CD4-positive, alpha-beta T cell treated with Interleukin-4 for 4 hours (primary cell): ENCODE measurements at places on chromosomes 5 and 9.

- no peak for DNase-seq
Observed at GRCh38 chr5:137179203-137179602, 319.9 kb downstream of the SPOCK1 start.

GRCh38 chr9:133946840-133947486 is 45.2 kb downstream of the VAV2 start:
- no peak for DNase-seq

GRCh38 chr5:14357441-14357840 is 214.3 kb downstream of the TRIO start:
- DNase-seq = no peak

- no peak for DNase-seq
Observed at GRCh38 chr5:14579731-14580397, 1.7 kb upstream of the OTULINL start.

DNA sequence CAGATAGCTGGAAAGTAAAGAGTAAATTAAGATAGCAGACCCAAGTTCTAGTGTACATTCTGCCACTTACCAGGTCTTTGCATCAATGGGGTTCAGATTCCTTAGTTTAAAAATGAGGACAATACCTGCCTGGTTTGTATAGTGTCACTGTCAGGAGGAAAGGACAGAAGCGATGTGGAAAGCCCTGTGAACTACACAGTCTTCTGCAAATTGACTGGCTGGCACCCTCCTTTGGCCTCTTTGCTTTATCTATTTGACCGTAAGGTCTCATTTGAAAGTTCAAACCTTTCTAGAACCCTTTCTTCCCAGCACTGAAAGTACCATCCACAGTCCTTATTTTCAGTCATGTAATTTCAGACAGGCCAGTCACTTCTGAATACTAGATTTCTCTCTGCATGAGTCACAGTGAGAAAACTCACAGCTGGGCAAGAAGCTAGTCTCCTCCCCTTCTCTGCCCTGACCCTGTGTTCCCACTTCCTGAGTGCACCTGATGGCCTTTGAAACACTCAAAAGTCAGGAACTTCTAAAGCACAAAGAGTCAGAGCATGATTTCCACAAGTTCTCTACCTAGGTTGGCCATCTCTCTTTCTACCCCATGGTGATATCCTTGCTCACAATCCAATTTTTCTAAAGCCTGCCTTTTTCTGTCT is 91.3 kb upstream of the RASEF start:
- no peak for DNase-seq

DNA sequence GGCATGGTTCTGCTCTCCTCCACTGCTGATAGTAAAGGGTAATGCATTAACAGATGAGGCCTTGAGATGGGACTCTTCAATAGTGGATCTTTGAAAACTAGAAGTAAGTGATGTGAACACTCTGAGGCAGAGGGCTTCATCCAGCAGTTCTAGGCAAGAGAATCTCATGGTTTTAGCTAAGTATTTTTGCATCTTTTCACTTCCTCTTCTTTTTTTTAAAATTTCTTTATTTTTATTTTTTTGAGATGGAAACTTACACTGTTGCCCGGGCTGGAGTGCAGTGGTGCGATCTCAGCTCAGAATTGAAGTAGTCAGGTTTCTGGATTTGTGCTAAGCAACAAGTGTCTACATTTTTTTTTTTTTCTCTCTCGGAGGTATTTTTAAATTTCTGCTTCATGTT is 101.9 kb downstream of the MTRR start:
- no peak for DNase-seq

- no peak for DNase-seq
Observed at GRCh38 chr9:70408393-70409040, 5.9 kb downstream of the KLF9 start.

- no peak for DNase-seq
Observed at GRCh38 chr5:74257645-74258313, 382.7 kb downstream of the ENC1 start.

DNA sequence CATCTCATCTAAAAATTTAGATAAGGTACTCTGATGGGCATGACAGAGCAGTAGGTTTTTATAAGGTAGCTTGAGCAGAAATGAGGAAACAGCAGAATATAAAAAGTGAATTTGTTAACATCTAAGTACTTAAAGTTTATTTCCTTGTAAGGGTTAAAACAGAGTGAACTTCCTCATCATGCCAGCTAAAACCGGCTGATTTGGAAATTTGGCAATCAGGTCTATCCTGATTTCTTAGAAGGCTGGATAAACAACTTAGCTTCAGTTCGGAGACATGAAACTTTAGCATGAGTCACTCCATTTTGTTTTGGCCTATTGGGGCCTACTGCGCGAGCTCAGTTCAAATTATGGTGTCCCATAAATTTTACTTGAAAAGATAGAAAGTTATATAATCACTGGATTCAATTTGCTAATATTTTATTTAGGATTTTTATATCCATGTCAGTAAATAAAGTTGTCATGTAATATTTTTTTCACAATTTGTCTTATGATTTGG is 241.6 kb upstream of the RORB start:
- no peak for DNase-seq

- no peak for DNase-seq
Observed at GRCh38 chr9:91809581-91810285, 140.3 kb downstream of the ROR2 start.

- DNase-seq = no peak
Observed at GRCh38 chr5:16792598-16793275, 143.4 kb downstream of the MYO10 start.

DNA sequence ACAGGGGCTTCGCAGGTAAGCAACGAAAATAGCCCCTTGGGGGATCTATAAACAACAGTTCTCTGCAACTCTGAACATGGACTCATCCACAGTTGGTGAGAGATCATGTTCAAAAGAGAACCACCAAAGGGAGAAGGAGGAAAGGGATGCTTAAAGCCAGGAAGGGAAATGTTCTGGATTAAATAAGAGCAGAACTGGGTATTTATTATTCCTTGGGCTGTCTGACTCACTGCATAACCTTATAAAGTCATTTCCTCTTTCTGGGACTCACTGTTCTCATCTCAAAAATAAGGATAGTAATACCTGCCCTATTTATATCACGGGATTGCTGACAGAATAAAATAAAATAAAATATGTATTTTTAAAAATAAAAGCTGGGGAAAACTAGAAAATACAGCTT is 11.2 kb upstream of the MARCHF3 start:
- no peak for DNase-seq

- DNase-seq = no peak
Observed at GRCh38 chr9:2281031-2281802, 266.1 kb downstream of the SMARCA2 start.

- no peak for DNase-seq
Observed at GRCh38 chr5:92795633-92796032, 785.4 kb downstream of the NR2F1-AS1 start.

GRCh38 chr9:129399634-129399990 is 221.3 kb downstream of the C9orf50 start:
- no peak for DNase-seq

DNA sequence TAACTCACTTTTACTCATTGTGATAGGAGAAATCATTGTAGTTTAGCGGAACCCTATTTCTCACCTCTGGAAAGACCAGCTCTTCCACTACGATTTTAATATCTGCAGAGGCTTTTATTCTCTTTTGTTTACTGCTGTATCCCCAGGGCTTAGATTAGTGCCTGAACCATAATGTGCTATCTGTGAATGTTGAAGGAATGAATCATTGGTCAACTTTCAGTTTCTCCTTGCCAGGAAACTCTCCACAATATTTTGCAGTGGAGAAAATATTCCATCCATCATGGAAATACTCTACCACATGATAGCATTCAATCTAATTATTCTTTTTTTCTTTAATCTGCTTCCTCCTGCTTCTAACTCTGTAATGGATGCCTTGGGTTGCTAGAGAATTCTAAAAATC is 263.5 kb upstream of the PTPRD start:
- DNase-seq = no peak

GRCh38 chr9:98219364-98219716 is 26.9 kb upstream of the CORO2A start:
- no peak for DNase-seq

DNA sequence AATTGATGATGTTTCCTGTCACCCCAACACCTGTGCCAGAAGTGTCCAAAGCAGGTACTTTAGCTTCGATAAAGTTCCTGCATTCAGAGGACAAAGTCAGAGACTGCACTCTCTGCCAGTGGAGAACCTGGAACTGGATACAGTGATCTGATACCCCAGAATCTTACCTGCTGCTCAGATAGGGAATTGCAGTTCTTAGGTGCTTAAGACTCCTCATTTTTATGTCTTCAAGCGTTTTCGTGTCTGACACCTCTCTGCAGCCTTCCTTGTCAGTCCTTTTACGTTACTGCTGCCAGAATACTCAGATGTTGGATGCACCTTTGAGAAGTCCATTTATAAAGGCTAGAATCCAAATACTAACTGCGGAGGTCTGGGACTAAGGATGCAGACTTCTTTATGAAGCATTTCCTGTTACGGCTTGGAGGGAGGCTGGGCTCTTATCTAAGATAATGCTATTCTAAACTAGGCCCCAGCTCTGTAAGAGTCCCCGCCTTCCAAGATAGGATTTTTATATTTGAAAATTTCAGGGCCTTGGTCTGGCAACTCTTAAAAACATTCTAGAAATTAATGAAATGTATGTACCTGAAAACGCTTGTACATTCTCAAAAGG is 1.9 kb downstream of the ISOC1 start:
- no peak for DNase-seq

- DNase-seq = no peak
Observed at GRCh38 chr5:88664645-88665044, 218.3 kb downstream of the MEF2C start.

DNA sequence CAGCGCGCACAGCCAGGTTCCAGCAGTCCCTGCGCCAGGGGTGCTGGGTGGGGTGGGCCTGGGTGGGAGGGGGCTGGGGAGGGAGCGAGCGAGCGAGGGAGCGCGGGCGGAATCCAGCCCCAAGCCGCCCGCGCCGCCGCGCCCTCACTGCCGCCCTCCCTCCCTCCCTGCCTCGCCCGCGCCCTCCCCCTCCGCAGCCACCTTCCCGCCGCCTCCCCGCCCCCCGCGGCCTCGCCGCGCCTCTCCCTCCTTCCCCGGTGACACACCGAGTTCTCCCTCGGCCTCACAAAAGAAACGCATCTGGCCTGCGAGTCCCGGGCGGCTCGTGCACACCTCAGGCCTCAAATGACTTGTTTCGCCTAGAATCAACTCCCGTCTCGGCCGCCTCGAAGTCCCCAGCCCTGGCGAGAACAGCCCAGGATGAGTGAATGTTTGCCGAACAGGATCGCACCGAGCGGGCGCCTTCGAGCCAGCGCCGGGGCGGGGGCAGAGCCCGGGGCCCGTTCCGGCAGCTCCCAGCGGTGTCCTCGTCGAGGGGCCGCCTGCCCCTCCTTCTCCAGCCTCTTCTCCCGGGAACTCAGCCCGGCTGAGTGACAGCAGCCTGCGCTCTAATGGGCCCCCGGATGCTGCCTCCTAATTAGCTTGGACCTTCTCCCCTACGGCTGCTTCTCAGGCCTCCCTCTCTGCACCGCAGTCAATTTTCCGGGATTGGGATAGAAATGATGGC is 371 bp upstream of the PITX1 start:
- no peak for DNase-seq

DNA sequence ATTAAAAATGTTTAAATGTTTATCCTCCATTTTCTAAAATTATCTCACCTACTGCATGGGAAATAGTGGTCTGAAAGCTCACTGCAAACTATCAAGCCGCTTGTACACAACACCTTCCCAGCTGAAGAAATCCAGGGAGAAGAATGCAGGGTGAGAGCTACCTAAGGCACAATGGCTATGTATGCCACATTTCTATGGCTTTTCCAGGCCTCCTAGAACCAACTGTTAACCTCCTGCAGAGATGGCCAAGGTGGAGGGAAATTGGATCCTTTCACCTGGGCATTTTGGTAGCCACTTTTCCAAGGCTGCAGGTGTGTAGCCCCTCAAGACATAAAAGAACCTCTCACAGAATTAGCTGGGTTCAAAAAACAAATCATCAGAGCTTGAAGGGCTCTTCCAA is 286.4 kb downstream of the EBF1 start:
- DNase-seq = no peak

DNA sequence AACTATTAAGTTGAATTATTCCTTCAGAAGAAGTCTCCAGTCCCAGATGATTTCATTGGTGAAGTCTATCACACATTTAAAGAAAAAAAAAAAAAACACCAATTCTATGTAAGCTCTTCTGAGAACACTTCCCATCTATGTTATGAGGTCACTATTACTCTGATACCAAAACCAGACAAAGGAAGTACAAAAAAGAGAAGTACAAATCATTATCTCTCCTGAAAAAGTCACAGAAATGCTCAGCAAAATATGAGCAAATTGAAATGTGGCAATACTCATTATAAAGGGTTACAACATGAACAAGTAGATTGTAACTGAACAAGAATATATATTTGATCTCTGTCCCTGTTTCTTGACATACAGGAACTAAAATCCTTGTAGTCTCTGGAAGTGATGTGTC is 280.4 kb downstream of the TLE1 start:
- DNase-seq = no peak

GRCh38 chr5:135567661-135568060 is 11.1 kb downstream of the CXCL14 start:
- DNase-seq = no peak

DNA sequence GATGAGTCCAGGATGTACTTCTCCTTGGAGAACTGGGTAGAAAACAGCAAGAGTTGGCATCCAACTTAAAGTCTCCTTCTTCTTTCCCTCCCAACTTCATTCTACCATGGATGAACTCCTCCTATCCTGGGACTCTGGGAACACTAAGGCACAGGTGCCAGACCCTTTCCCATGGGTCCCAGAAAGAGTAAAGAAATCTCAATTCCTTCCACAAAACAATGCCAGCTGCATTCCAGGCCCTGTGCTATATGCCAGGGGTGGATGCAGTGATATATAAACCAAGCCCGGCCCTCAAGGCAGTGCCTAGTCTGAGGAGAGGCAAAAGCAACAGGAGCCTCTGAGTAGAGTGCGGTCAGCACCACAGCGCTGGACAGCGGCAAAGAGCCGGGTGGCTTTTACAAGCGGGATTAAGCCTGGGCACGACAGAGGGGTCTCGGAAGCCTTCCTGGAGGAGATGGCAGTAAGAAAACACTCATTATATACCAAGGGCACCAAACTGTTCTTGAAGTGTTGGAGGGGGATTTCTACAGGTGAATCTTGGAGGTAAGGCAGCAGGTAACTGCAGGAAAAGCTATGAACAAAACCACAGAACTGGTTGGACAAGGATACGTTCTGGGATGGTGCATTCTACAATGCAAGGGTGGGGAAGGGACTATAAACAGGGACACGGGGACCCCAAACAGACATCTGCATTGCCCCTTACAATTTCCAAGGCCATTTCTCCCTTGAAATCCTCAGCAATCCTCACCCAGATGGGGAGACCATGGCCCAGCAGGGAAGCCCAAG is 16.4 kb upstream of the TOR2A start:
- DNase-seq = no peak

- no peak for DNase-seq
Observed at GRCh38 chr5:76202182-76202581, 119.0 kb downstream of the SV2C start.

DNA sequence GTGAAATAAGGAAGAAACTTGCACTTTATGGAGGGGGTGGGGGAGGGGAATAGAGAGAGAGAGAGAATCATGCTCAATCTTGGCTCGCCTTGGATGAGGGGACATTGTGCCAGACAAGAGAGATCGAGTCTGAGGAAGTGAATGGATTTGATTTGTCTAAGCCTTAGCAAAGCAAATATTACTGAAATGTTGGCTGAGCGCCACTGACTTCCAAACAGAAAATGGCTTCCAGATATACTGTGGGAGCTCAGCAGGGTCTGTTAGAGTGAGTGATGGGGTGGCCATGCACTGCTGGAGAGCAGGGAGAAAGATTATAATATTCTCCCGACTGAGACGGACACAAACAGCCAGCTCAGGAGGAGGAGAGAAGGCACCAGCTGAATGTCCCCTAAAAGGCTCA is 34.5 kb downstream of the BRINP1 start:
- no peak for DNase-seq
